ENCODE measurements at places on chromosomes 2 and 18.

GRCh38 chr18:4405965-4406364 lies 49.1 kb downstream of the DLGAP1 start:
- no peak for DNase-seq

GRCh38 chr18:35153609-35154272 lies 87.1 kb upstream of the ZNF397 start:
- peak; percentile 89 for DNase-seq

- DNase-seq: no peak
Measured at GRCh38 chr18:6397931-6398566, 16.7 kb downstream of the L3MBTL4 start.

DNA sequence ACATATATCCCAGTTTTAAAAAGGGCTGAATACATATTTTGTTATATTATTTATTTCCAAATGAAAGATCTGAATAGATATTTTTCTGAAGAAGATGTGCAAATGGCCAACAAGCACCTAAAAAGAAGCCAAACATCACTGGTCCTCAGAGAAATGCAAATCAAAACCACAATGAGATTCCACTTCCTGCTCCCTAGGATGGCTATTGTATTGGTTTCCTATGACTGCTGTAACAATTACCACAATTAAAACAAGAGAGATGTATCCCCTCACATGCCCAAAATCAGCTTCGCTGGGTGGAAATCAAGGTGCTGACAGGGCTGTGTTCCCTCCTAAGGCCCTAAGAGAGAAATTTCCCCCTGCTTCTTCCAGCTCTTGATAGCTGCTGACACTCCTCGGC lies 23.2 kb downstream of the ABCB11 start:
- DNase-seq: no peak

GRCh38 chr2:65710779-65711295 lies 278.4 kb upstream of the SPRED2 start:
- no peak for DNase-seq

DNA sequence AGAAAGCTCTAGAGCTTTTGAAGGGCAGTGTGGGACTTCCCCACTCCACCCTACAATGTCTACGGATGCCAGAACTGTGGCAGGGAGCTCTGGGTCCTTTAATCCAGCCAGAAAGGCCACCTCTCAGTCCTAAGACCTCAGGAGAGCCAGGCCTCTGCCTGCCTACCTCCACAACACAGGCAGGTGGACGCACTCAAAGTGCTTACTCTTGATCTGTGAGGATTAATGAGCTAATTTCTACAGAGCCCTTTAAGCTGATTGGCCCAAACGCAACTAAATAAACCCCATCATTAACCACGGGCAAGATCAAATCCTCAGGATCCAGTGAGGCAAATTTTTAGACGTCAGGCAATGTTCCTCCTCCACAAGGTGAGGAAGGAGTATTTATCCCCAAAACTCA lies 8.1 kb downstream of the STK39 start:
- no peak for DNase-seq

DNA sequence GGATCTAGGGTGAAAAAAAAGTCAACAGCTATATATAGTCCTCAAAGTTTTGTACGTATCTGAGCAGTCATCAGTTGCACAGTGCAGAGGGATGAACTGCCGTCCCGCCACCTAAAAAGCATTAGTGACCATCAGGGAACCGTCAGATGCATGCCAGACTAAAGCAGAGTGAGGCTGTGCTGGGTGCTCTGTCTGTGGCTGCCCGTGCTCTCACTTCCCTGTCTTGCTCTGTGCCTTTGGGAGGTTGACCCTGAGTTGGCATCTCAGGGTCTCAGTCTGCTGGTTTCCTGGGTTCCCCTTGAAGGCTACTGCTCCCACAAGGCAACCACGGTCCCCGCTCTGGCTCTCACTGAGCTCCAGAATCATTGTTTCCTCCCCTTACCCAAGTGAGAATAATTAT lies 11.1 kb downstream of the CLUL1 start:
- DNase-seq: no peak

DNA sequence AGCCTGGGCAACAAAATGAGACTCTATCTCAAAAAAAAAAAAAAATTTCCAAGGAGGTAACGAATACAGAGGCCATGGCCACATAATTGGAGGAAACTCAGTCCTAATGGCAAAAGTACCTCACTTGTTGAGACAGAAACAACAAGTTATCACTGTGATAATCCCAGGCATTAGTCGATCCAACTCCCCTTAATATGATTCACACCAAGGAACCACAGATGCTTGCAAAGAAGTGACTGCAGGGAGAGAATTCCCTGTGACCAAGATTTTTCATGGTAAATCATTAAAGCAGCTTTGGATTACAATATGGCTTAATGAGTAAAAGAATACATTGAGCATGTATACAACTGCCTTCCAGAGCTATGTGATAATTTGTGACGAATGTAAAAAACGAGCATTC lies 80.4 kb upstream of the RNU4ATAC start:
- DNase-seq: no peak
